Mucosa of gallbladder (tissue), 1 donor: ENCODE measurements at places on chromosomes 16 and 17. TPM values are rescaled to one million over a fixed set of nuclear protein-coding genes. Genes with fewer than 3 reads are reported as not detected.

Gene MEOX1
- total RNA-seq: 5.0 TPM

DNA sequence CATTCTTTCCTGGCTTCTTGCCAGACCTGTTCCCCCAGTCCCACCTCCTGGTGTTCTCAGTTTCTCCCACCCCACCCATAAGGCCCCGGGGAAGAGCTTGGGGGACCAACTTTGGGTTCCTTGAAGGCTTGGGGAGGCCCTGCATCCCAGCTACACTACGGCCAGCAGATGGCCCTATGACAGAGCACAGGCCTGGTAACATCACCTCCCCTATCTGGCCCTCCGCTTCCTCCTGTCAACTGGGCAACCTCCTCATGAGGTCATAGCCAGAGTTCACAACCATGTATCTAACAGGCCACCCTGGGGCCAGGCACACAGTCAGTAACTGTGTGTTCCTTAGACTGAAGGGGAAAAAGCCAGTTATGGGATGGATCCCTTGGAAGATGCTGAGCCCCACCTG is 31.4 kb downstream of the MYO15A start:
- DNase-seq: no peak

- DNase-seq: no peak
Measured at GRCh38 chr17:63066158-63066813, 100.3 kb downstream of the TANC2 start.

DNA sequence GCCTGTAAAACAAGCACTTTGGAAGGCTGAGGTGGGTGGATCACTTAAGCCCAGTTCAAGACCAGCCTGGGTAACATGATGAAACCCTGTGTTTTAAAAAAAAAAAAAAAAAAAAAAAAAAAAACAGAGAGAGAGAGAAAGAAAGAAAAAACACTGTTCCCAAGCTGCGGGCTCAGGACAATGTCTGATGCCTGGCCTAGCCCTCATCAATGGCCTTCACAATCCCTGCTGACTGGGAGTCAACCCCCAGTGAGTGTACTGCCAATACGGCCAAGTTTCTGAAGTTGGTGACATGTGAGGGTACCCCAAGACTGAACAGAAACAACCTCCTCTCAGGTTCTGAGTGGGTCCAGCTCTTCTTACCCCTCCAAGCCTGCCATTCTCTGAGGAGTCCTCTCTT is 116.5 kb downstream of the ZNF778 start:
- DNase-seq: no peak

DNA sequence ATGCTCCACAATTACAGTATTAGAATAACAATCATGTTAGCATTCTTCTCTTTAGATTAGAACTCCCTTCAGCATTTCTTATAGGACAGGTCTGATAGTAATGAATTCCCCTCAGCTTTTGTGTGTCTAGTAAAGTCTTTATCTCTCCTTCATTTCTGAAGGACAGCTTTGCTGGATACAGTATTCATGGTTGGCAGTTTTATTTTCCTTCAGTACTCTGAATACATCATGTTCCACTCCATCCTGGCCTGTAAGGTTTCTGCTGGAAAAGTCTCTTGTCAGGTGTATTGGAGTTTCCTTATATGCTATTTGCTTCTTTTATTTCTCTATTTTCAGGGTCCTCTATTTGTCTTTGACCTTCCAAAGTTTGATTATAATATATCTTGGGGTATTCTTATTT is 4.0 kb upstream of the ABCA10 start:
- DNase-seq: no peak

GRCh38 chr17:42555122-42555622 is 2.4 kb downstream of the HSD17B1 start:
- no peak for DNase-seq

DNA sequence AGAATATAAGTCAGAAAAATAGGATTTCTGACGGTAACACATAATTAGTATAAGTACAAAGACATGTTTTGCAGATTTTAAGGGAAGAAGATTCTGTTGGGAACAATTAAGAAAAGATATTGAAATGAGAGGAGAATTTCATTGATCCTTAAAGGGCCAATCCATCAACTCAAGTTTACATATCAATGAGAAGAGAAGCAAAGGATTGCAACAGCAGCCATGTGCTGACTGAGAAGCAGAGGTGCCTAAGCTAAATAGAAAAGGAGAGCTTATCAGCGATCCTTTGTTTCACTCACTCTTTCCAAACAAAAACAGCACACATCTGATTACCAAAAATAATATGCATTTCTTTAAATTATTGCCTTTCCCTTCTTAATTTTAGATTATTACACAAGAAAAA is 94.6 kb downstream of the ITFG1 start:
- DNase-seq: no peak

GRCh38 chr16:84654998-84655397 is 6.7 kb downstream of the KLHL36 start:
- no peak for DNase-seq

- no peak for DNase-seq
Measured at GRCh38 chr17:74822939-74823367, 36.7 kb downstream of the GRIN2C start.

GRCh38 chr16:9014389-9014788 is 50.7 kb upstream of the USP7 start:
- DNase-seq: no peak

DNA sequence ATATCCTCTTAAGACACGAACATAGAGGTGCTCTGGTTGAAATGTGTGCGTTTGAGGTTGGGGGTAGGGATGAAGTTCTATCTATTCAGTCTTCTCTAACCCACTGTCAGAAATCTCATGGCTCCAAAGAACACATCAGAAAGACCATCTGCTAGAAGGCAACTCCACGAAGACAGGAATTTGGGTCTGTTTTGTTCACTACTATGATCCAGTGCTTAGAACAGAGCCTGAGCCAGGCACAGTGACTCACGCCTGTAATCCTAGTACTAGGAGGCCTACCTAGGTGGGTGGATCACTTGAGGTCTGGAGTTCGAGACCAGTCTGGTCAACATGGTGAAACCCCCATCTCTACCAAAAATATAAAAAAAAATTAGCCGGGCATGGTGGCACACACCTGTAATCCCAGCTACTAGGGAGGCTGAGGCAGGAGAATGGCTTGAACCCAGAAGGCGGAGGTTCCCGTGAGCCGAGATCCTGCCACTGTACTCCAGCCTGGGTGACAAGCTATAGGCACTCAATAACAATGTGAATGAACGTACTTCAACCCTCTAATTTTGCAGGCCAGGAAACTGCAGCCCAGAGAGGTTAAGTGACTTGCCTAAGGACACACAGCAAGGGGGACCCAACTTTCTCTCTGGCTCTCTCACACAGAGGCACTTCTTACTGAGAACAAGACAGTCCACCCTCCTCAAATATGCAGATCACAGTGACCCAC is 2.3 kb downstream of the CASKIN2 start:
- no peak for DNase-seq

GRCh38 chr17:63491977-63492618 is 15.2 kb downstream of the ACE start:
- no peak for DNase-seq

DNA sequence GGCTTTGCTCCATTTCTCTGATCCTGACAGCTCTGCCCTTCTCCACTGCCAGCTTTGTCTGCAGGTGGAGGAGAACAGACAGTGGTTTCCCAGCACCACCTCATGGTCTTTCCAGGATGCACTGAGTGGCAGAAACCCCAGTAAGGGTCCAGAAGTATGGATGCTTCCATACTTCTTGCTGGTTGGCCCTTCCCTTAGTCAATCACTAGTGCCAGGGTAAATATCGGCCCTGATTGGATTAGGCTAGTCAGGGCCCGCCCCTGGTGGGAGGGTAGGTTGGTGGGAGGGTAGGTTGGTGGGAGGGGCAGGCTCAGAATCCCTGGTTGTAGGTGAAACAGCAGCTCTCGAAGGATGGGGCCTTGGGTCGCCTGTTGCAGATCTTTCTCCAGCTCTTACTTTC is 10.2 kb downstream of the RNF213 start:
- no peak for DNase-seq

Gene KRT24
- 0.17 TPM for total RNA-seq

DNA sequence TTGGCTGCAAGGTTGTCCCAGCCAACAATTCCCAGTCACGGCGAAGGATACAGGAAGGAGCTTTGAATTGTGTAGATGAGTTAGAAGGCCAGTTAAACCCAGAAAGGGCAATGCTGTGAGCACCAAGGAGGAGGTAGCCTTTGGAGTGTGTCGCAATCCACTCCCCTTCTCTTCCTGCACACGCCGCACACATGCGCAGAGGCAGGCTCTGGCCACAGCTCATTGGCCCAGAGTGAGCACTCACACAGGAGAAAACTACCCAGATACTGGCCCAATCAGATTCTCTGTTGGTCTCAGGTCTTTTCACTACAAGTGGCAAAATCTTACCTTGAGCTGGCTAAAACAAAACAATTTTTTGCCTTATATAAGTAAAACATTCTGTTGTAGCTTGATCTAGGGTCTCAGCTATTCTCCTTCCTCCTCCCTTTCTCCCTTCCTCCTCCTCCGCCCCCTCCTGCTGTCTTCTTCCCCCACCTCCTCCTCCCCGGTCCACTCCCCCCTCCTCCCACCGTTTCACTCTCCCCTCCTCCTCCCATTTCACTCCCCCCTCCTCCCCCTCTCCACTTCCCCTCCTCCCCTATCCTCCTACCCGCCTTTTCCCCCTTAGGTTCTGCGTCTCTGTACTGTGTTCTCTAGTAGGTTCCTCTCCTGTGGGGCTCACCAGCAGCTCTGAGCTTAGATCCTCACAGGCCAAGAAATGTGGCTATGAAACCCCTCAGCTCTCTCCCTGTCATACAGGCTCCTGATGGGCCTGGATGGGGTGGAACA is 344.9 kb downstream of the CPPED1 start:
- peak; percentile 19 for DNase-seq

- no peak for DNase-seq
Measured at GRCh38 chr16:71440669-71441347, 1.0 kb downstream of the TLE7 start.

GRCh38 chr16:81692021-81692420 is 87.1 kb upstream of the PLCG2 start:
- DNase-seq: no peak

Gene MMP15
- 109 TPM for total RNA-seq

DNA sequence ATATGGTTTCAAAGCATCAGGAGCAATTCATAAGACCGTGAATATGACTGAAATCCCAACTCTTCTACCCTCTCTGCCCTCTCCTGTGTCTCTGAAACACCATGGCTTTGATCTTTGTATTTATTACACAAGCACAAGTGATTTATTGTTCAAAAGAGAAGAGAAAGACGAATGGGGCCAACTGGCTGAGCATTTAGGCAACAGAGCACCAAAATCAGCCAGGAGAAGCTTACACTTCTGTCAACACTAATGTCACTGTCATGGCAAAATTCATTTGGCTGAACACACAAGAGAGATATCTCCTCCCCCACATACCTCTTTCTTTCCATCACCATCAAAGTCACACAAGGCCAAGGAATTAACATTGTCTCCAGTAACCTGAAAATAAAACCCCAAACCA is 9.3 kb downstream of the BBS2 start:
- DNase-seq: no peak

DNA sequence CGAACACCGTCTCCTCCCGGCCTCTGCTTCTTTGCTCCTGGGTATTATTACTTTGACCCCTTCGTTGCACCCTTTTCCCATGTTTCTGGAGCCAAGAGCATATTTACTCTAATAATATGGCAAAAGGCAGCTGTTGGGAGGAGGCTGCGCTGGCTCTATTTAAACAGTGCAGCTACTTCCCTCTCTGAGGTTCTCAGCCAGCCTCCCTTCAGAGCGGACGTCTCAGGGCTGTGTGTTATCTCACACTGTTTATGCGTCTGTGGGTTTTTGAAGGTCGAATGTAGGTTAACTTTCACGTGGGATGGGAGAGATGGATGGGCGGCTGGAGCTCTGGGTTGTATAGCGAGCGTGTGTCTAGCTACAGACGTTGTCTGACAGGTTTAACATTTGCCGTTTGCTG is 45.3 kb downstream of the COX4I1 start:
- peak; percentile 36 for DNase-seq

GRCh38 chr16:13936596-13937081 is 16.7 kb downstream of the ERCC4 start:
- no peak for DNase-seq

Gene ZNF23
- 6.3 TPM for total RNA-seq

Gene GPR179
- 0.23 TPM for total RNA-seq

DNA sequence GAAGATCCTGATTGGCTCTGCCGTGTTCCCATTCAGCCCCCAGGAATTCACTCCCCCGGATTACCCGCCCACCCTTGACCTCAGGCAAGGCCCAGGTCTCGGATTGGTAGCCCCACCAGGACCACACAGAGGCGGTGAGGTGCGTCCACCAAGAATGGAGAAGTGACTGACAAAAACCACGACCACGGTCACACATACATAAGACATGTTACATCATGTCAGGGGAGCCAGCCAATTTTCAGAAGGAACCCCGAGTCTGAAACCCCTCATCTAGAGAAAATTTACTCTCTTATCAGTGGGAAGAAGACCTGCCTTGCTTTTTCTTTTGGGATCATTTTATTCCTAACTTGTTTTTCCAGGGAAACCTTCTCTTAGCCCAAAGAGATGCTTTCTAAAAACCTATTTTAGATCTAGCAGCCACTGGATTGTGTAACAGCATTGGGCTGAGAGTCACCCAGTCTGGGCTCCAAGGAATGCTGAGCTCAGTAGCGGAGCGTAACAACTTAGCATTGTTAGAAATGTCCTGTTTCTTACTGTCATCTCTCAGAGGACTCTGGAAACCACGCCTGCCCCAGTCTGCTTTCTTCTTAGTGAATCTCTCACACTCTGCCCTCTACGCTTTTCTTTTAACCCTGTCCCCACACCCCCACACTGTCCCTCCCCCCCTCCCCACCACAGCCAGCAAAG is 164.1 kb downstream of the CMIP start:
- no peak for DNase-seq

DNA sequence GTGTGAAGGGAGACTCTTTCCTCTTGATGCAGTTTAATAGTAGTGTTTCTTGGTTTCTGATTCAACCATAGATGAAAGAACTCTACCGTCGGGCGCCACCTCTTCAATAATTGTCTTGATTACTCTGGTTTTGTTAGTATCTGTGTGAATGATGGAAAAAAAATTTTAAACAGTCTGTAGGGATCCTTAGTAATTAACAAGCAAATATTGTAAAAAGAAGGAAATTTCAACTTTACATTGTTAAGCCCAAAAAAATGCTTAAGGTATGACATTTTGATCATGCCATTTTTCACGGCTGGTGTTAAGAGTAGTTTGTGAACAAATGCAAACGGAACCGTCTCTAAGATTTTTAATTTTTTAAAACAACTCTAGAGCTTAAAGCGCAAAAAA is 4.1 kb downstream of the KRT10 start:
- DNase-seq: no peak
